ENCODE measurements at places on chromosomes 11 and 22.

GRCh38 chr11:62922653-62923431 lies 1.7 kb upstream of the CHRM1 start:
- DNase-seq, result peak; percentile 76

DNA sequence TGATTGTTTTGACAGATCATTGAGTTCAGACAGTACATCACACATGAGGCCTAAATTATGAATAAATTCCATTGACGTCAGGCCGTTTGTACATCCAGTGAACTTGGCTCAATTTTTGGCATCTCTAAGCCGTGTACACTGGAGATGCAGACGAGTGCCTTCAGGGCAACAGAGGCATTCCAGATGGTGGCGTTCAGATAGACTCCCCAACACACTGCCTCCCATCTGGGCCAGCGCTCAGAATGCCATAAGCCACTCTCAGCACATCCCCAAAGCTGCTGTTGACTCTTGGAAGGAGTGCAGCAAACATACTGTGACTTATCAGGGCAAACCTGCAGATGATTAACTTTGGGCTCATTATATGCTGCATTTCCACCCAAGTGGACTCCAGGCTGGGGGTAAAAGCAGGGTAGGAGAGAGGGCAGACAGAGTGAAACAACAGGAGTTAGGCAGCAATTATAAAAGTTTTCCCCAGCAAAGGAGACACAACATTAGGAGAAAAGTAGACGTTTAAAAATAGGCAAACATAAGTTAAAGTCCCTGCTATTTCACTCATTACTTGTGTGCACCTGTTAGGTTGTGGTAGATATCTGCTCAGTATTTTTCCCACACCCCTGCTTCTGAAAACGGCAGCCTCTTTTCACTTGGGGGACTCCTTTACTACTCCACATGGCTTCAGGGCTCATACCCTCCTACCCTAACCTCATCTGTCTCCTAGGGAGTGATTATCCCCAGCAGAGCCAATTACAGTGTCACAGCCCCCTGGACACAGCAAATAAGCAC lies 60.2 kb upstream of the PDE3B start:
- DNase-seq, result no peak

- DNase-seq, result no peak
Observed at GRCh38 chr11:7787239-7787638, 9.5 kb downstream of the OR5P2 start.

DNA sequence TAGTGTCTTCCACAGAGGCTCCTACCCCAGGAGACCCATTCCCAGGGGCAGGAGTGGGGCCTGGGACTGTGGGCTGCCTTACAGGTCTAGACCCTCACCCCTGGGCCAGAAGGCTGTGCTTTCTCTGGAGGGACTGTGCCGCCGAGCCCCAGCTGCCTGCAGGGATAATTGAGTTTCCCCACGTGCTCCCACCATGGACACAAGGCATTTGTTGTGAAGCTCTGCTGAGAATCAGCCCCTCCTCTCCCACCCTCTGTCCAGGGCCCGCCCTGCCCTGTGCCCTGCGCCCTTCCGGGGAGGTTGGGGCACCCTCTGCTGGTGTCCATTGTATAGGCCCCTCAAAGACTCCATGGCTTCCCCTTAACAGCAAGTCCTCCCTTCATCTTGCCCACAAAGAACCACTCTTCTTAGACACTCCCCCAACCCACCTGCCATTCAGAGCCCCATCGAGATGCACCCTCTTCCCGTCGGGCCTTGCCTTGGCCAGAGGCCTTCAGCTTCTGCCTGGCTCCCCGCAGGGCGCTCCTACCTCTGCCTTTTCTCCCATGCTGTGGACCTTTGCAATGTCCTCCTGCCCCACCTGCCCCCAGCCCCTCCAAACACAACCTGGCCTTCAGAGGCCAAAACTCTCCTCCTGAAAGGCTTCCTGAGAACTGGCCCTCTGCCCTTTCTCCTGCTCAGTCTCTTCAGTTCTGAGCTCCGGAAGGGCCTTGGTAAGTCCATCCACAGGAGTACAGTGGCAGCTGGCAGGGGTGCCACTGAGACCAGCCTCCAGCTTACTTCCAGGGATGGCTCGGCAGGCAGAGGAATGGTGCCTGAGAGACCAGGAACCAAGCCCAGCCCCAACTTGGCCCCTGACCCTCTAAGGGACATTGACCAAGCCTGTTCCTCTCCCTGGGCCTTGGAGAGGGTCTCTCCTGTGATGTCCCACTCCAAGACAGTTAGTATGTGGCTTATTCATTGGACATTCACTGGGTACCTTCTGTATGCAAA lies 22.4 kb downstream of the DUSP8 start:
- no peak for DNase-seq

GRCh38 chr11:115627666-115628460 lies 123.6 kb upstream of the CADM1 start:
- DNase-seq, result no peak

All from stimulated activated CD8-positive, alpha-beta memory T cell treated with anti-CD3 and anti-CD28 coated beads, Interleukin-4, amount 100 ng/mL, for 48 hours (primary cell).